ENCODE measurements at places on chromosomes 11 and 22. TPM values are rescaled to one million over a fixed set of nuclear protein-coding genes. Genes with fewer than 3 reads are reported as not detected.

- peak; percentile 80 for DNase-seq
Measured at GRCh38 chr11:122963961-122964360, 17.7 kb downstream of the BSX start.

DNA sequence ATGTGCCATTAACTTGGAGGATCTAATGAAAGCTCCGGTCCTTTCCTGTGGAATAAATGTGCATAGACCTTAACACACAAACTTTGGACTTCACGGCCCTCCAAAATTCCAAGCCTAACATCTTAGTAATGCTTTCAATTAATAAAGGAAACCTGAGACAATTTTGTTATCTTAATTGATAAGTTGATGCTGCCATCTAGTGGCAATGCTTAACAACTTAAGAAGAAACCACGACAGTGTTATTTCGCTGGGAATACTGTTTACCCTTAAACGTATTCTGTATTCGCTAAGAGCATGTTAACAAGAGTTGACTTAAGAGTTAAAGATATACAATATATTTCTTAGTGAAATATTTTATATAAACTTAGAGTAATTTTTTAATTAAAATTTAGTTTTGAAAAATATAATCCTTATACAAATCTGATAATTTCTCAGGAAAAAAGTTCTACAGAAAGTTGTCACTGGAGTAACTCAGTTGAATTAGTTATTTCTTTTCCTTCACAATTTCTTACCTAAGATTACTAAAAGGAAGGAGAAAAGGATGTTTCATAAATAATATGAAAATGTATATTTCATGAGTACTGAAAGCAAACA is 35.0 kb upstream of the OR9G4 start:
- peak; percentile 66 for DNase-seq

DNA sequence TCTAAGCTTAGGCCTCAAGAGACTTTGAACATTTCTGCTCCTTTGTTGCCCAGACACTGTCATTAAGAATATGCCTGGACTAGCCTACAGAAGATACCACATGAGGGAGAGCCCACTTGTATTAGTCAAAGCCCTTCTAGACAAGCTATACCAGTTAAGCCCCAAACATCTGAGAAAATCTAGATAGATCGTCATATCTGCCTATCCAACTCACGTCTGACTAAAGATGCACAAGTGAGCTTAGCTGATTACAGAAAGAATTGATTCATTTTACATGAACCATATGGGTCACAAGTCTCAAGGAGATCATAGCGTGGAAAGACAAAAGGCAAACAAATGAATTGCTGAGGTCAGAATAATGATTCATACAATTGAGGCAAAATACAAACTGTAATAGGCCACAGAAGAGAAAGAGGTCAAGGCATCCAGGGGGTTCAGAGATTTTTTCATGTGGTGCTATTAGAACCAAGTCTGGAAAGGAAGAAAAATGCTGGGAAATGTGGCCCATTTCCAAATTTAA is 1155.5 kb upstream of the TENM4 start:
- DNase-seq = peak; percentile 81

- DNase-seq = no peak
Measured at GRCh38 chr11:8785457-8785856, 102.9 kb downstream of the RPL27A start.

DNA sequence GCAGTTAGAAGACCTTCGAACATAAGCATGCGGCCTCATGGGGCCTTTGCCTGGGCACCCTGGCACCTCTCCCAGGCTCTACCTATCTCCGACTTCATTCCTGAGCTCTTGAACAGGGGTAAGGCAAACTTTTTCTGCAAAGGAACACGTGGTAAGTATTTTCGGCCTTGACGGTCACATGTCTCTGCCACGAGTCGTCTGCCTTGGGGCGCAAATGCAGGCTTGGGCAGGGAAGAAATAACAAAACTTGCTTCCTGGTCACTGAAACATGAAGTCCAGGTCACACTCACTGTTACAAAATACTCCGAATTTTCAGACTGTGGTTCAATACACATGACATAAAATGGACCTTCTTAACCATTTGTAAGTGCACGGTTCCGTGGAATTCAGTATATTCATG is 3.4 kb upstream of the ASCL2 start:
- DNase-seq = peak; percentile 20

- DNase-seq = no peak
Measured at GRCh38 chr11:99333621-99334020, 312.9 kb downstream of the CNTN5 start.

MMP20 gene
- not detected for total RNA-seq

CCDC89 gene
- 0.13 TPM for total RNA-seq

Measured in bronchial epithelial cell (primary cell).